HFFc6 (cell line): ENCODE measurements at places on chromosomes 16 and 17.

DNA sequence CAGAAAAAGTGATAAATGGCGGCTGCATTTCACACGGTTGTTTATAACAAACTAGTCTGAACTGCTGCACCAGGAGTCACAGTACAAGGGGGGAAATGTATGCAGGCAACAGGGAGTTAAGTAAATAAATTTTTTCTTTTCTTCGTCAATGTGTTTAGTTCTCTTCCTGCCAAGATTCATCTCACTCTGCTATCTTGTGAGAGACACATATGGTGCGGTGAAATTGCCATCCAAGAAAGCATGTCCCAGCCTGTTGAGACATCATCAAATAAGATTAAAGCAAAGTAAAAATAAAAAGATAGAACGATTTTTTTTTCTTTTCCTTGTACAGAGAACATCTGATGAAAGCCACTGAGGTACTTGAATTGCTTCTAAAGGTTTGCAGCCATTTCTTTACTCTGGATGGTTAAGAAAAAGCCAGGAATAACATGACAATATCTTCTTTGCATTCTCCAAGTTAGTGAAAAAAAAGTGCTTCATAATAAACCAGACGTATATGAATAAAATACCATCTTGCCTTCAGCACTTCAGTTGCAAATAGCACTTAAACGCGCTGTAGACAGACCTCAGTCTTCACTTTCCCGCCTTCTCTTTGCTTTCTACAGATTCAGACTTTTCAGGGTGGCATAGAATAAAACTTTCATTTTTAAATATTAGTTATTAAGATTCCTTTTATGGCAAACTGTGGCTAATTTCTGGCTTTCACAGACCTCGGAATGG, 506.2 kb upstream of the ZFHX3 start:
- no peak for DNase-seq

DNA sequence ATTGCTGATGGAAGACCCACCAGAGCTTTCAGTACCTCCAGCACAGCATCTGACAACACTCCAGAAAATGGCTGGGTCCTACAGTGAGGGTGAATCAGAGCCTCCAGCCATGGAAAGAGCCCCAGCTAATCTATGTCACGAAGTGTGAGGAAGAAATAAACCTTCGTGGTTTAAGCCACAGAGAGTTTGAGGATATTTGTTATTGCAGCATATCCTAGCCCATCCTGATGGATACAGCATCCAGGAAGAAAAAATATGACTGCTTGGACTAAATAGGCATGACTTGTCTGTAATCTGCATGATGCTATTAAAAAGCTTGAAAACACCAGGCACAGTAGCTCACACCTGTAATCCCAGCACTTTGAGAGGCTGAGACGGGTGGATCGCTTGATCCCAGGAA, 13.3 kb upstream of the CCL17 start:
- DNase-seq, result no peak

GRCh38 chr17:74682471-74683190, 30.1 kb downstream of the CD300LF start:
- no peak for DNase-seq

DNA sequence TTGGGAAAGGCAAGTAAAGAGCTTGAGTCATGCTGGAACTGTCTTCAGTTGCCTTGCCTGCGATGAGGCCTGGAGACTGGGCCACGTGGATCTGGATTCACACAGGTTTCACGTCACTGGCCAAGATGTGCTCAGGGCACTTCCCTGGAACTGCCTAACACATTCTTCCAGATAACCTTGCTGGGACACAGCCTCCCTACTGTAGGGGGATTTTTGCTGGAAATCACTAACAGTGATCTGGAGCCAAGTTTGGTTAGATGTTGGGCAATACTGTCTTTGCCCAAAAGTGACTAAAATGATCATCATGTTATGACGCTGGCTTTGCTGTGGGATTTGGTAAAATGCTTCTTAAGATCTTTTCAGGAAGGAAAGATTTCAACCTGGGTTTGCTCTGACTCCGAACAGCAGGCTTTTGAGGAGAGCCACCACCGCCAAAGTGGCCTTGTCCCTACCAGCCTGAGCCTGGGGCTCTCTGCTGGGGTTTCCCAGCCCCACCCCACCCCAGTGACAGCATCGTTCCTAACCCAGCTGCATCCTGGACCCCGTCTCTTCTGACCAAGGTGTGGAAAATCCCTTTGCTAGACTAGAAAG, 14.7 kb downstream of the C1QTNF1 start:
- peak; percentile 93 for DNase-seq

- no peak for DNase-seq
Measured at GRCh38 chr17:70006159-70006558, 68.9 kb upstream of the KCNJ16 start.

- no peak for DNase-seq
Measured at GRCh38 chr16:5580296-5580695, 482.7 kb upstream of the EEF2KMT start.

GRCh38 chr17:49851387-49852291, 3.8 kb upstream of the TAC4 start:
- DNase-seq, result peak; percentile 31

- peak; percentile 49 for DNase-seq
Measured at GRCh38 chr17:28112606-28113005, 70.1 kb downstream of the NLK start.

- DNase-seq, result no peak
Measured at GRCh38 chr17:40371261-40371929, 6.9 kb upstream of the GJD3 start.
